T47D (cell line): ENCODE measurements at places on chromosomes 3 and 15.
A peak's percentile ranks its signal among the peaks of the same experiment; 100 is the strongest.

GRCh38 chr3:130669740-130670139 lies 76.9 kb downstream of the PIK3R4 start:
- no peak for DNase-seq

- no peak for DNase-seq
These were observed 95.0 kb downstream of the ANP32A start for GRCh38 chr15:68725736-68726135.

DNA sequence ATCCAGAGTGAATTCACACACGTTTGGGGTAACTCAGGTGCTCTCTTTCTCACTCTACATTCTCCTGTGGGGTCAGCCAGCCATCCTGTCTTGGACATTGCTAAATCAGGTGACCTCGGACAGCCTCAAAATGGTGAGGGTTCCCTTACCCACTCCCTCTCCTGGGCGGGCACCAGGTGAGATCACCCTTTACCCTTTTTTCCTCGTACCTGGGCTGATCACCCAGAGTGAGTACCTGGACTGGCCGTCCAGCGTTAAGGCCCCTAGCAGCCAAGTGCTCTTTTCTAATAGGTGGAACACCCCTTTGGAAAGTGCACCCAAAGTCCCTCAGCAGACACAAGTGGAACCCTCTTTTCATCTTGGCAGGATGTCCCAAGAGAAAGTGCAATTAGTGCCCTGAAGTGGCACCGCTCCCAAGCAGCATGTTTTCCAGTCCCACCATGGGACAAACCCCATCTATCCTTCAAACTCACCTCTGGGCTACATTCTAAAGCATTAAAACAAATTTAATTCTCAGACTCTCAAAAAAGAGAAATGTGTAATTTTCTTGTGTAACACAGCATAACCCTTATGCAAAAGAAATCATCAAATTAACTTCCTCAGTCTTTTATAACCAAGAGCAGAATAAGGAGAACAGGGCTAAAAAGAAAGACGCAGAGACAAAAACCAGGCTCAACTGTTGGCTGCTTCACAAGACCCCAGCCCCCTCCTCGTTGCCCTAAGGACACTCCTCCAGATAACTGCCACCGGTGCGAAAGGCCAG lies 20.7 kb downstream of the TRANK1 start:
- DNase-seq, result no peak

- no peak for DNase-seq
These were observed 105.8 kb downstream of the CBLB start for GRCh38 chr3:105762749-105763658.

DNA sequence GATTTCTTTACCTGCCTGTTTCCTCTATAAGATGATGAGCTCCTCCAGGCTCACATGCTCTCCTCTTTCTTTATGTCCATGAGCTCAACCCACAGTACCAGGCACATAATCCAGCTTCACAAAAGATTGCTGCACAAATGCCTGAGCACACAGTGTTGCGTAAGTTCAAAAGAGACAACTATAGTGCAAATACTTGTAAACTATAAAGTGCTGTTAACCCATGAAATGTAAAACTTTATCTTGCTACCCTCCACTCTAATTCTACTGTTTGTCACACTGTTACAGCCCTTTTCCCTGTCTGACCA lies 101.0 kb upstream of the LPP start:
- peak; percentile 60 for DNase-seq

DNA sequence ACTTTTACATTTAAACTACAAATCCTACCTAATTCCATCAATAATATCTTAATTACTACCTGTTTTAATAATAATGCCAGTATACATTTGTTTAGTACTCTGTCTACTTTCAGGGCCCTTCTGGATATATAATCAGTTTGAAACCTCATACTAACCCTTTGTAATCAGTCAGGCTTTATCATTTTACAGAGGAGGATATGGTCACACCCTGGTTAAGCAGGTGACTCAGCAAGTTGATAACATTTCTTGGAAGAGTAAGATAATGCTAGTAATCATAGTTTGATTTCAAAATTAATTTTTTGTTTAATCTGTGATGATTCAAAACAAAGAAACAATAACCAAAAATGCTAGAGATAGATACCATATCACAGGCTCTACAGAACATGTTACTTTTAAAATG lies 208.2 kb upstream of the MANF start:
- no peak for DNase-seq

DNA sequence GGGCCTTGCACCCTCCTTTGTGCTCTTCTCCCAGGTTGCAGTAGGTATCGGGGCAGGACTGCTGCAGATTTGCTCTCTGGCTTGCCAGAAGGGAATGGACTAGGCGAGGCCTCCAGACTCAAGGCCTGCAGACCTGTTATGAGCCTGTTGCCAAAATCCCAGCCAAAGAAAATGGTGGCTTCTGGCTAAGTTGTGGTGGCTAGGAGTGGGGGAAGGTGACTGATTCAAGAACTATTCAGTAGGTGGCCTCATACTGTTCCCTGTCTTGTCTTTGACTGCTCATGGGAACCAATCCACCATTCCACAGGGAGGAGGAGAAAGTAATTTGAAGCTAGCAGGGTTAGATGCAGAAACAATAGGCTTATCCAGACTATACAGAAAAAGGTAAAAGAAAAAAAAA lies 380.4 kb upstream of the PROK2 start:
- DNase-seq, result no peak

DNA sequence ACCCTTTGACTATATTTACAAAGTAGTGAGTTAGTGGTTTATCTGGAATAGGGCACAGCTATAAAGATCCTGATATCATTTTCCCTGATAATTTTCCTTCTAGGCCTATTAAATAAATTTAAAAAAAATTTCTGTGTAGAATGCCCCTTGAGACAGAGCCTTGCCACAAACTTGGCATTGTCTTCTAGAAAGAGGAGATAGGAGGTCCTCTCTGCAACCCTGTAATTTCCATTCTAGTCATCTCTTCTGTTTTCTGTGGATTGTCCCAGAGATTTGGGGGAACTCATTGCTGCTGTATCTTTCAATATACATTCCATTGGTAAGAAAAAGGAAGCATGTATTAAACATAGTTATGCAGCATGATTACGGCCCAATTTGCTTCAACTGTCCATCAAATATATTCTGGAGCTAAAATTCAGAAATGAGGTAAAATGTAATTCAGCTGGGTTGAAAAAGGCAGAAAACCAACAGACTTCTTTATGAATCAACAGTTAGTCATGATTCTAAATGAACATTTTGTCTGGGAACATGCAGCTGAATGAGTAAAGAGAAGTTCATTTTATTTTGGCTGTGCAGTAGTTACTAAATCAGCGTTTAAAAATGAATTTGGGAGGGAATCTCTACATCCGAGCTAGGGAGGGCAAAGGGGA lies 401.1 kb downstream of the NAALADL2 start:
- DNase-seq, result no peak

- peak; percentile 30 for DNase-seq
These were observed 7.6 kb downstream of the SELENOS start for GRCh38 chr15:101269479-101270223.

- DNase-seq, result no peak
These were observed 7.2 kb downstream of the RPS17 start for GRCh38 chr15:82532991-82533481.

DNA sequence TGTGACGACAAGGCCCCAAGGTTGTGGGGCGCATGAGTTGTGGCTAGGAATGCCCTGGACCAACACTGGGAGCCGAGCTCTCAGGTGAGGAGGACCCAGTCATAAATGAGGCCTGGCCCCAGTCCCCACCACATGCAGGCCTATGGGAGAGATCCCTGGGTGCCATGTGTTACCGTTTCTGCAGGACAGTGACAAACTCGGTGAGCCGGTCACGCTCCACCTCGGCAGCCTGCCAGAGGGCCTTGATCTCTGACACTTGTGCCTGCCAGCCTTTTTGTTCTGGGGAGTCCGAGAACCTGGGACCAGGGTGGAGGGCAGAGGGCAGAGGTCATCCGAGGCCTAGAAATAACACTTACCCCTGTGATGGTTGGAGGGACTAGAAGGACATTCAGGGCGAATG lies 27.7 kb upstream of the HHATL start:
- DNase-seq, result no peak

DNA sequence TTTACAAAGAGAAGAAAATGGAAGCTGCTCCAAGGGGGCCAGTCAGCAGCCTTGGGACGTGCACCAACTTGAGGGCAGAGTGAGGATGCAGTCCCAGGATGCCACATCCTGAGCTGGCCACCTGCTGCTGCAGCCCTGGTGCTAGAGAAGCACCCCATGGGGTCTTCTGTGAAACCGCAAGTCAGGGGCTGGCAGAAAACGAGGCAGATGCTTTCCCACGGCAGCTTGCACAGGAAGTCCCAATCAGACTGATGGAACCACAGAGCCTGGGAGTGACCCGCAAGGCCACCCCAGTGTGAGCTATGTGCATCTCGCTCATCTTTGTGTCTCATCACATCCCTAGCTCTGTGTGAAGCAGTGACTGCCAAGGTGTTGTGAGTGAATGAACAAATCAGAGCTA lies 76.5 kb downstream of the NUP210 start:
- no peak for DNase-seq

DNA sequence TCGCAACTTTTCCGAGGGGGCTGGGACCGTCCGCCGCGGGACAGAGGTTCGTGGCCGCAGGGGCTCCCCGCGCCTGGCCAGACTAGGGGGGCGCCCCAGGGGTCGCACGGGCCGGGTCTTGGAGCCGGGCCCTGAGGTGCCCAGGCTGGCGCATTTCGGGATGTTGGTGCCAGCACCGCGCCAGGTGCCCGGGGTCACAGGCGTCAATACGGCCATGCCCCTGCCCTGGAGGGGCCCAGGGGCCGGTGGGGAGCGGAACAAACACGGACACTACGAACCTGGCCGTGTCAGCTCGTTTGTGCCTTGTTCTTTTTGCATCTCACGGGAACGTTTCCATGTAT lies 366 bp downstream of the TM6SF1 start:
- DNase-seq, result no peak

GRCh38 chr3:36147934-36148558 lies 232.3 kb upstream of the STAC start:
- DNase-seq, result no peak

- no peak for DNase-seq
These were observed 660 bp downstream of the NECTIN3 start for GRCh38 chr3:111072031-111072921.

- no peak for DNase-seq
These were observed 115.1 kb downstream of the HERC1 start for GRCh38 chr15:63718590-63719035.

- no peak for DNase-seq
These were observed 7.0 kb downstream of the GYG1 start for GRCh38 chr3:148998297-148998696.

DNA sequence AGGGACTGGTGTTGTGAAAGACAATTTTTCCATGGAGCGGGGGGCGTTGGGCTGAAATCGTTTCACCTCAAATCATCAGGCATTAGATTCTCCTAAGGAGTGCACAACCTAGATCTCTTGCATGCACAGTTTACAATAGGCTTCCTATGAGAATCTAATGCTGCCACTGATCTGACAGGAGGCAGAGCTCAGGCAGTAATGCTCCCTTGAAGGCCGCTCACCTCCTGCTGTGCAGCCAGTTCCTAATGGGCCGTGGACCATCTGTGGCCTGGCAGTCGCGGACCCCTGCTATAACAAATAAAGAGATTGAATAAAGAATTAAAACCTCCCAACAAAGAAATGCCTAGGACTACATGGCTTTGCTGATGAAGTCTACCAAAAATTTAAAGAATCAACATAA lies 25.3 kb upstream of the ANKRD28 start:
- no peak for DNase-seq

- no peak for DNase-seq
These were observed 16.0 kb downstream of the WNT5A start for GRCh38 chr3:55471084-55471483.

DNA sequence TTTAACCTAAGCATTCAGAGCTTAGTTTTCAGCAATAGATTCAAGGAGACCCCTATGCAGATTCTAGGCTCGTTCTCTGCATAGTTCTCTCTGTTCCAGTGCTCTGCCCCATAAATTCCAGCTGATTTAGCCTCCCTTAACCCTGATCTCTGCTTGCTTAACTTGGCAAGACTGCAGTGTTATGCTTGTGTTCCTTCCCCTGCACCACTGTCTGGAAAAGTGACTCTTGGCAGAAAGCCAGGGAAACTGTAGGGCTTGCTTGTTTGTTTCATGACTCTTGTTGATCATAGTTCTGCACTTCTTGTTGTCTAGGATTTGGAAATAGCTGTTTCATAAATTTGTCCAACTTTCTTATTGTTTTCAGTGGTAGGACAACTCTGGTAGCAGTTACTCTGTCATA lies 40.1 kb downstream of the ANAPC13 start:
- peak; percentile 49 for DNase-seq

GRCh38 chr3:143295201-143296080 lies 175.9 kb downstream of the CHST2 start:
- no peak for DNase-seq

DNA sequence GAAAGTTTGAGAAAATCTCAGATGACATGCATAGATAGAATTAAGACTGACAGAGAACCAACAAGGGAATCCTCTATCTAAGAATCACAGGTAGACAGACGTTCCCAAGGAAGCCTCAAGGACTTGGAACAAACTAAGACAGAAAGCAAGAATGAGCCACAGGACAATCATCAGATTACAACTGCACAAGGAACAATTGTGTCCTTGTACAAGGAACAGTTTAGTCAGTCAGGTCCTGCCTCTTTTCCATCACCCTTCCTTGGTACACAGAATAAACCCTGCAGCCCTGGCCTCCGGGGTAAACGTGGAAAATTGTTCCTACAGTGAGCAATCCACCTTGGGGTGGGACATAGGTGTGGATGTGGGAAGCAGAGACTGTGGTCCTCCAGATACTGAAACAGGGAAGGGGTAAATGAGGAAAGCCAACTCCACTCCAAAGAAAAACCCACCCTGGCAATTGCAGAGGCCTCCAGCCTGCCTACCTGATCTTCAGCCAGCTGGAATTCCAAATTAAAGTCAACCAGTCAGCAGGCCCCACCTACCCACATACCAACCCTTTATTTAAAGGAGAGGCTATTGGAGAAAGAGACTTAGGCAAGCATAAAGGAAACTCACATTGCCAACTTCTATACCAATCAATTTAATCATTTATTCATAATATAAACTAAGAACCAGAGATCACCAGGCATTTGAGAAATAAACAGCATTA lies 73.4 kb downstream of the ULK4 start:
- no peak for DNase-seq

DNA sequence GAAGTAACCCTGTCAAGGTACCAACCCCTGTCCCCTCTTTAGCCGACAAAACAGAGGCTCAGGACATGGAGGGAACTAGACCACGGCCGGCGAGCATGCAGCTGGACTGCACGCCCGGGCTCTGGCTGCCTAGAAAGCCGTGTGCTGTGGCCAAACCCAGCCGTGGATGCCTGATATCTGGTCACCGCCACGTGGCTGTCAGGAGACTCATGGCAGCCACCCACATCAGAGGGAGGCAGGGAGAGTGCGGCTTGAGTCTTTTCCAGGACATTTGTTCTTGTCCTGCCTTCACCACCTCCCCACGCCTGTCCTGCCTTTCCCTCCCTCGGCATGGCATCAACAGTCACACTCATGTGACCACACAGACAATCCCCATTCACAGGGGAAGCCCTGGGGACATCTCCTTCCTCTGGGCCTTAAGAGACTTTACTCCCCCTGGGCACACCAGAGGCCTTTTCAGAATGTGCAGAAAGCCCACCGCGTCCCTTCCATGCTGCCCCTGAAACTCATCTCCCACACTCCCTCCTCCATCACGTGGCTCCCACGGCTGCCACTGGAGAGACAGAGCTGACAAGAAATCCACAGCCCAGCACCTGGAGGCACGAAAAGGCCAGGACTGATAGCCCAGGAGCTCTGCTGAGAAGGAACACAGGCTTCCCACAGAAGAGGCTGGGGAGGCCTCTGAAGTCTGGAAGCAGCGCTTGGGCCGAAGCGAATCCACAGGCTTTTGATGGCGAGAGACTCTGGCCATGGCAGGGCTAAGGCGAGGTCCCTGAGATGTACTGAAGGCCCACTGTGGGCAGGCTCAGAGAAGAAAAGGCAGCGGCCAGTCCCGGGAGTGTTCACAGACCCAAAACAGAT lies 71.2 kb upstream of the IQSEC1 start:
- DNase-seq, result no peak
